Substantia nigra (tissue), 51 donors: ENCODE measurements at places on chromosomes 5 and 9.
A peak's percentile ranks its signal among the peaks of the same experiment; 100 is the strongest.

DNA sequence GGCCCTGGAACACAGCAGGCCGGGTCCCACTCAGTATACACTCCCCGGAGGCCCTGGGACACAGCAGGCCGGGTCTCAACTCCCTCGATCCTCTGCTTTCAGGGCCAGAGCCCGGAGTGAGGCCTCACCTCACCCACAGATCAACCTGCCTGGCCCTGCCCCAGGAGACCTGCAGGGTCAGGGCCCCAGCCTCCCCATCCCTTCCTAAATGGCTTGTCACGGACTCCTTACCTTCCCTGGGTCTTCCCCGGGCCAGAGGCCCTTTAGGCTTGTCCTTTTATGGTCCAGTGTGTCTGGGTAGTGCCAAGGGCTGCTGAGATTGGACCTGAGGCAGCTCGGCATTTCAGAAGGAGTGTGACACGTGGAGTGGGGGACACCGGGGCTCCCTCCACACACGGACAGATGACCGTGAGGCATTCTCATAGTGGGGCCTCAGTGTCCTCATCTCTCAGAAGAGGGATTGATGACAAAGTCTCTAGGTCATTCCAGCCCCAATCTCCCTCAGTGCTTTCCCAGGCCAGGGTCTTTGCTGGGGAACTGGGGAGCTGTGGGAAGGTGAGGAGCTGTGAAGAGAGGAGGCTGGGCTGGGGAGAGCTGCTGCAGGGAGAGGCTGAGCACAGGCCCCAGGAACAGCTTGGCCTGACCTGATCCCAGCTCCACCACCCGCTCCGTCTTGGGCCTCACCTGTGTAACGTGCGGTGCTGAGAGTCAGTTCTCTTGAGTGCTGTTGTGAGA, 18.0 kb upstream of the PLEKHG4B start:
- DNase-seq, result no peak

- no peak for DNase-seq
These were observed 32.6 kb downstream of the CSNK1A1 start for GRCh38 chr5:149518620-149519019.

GRCh38 chr9:74379718-74380117, 117.4 kb upstream of the RORB start:
- no peak for DNase-seq

DNA sequence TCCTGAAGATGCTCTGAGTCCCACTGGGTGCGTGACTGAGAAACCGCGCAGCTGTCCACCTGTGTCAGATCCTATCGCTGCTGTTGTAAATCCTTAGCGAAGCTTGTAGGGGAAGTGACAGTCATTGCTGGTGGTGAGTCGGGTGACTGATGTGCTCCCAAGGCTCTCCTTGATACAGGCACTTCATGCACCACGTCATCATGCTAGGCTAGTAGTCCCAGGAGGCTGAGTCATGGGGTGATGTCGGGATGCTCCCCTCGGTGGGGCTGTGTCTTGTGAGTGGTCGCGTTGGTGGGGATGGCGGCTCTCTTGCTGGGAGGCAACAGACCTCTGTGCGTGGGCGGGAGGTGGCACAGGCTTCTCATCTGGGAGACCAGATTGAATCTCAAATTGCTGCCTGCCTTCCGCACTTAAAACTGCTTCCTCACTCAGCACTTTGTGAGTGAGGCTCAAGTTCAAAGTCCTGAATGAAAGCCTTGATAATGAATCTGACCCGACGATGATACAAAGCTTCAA, 84.7 kb downstream of the CSNK1A1 start:
- DNase-seq, result no peak

GRCh38 chr5:138955013-138955660, 80.0 kb upstream of the LRRTM2 start:
- peak; percentile 26 for DNase-seq

GRCh38 chr9:31536471-31536870, 848.0 kb upstream of the ACO1 start:
- no peak for DNase-seq

GRCh38 chr9:23826120-23826629, at the start of gene ELAVL2:
Gene ELAVL2 (minus strand): TSS chr9:23826240. CDS start chr9:23762234, 64,006 bp downstream.
- peak; percentile 92 for DNase-seq

- no peak for DNase-seq
These were observed 40.2 kb downstream of the CYFIP2 start for GRCh38 chr5:157306081-157306480.

DNA sequence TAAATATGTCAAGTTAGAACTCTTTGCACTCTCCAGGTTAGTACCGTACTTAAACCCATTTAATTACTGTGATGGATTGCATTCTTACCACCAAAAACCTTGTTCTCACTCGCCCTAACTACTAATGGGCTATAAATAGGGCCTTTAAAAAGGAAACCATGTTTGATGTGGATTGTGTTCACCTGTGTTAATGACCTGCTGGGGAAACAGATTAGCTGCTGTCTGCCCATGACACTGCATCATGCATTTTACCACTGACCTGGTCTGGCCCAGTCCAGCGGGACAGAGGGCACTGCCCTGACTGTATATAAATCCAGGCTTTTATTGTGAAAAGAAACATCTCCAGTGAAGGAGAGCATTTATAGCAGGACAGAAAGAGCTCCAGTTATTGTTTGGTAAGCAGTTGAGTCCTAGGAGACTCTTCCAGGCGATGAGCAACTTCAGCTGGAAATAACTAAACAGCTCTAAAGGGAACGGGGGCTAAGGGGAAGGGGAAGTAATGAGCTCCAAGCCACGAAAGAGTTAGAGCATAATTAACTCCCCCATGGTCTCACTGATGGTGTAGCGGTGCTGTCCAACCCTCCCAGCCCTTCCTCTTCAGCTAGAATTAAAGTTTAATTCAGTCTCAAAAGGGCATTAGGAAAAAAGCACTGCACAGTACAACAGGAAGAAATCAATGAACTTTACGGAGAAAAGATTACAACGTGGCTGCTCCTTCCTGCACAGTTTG, 303.1 kb downstream of the ENC1 start:
- DNase-seq, result no peak

DNA sequence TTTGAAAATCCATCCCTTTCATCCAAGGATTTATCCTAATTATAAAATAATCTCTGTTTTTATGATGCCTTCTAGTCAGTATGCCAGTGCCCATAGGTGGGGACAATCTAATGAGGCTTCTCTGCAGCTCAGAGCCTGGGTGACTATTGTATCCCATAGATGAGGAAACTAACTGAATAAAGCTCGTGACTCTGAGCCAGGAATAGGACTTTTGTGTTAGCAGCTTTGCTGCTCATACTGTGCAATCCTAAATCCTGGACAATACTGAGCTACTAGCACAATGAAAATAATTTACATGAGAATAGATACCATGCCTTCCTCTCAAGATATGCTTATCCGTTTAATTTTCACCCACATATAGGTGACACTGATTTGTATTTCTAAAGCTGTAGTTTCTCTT, 443.0 kb downstream of the PLK2 start:
- no peak for DNase-seq
